Neural crest cell (in vitro differentiated cells): ENCODE measurements at places on chromosomes 2 and 18. TPM values are rescaled to one million over a fixed set of nuclear protein-coding genes. Genes with fewer than 3 reads are reported as not detected.

The RTP5 gene
- not detected in 2 replicates for total RNA-seq

DNA sequence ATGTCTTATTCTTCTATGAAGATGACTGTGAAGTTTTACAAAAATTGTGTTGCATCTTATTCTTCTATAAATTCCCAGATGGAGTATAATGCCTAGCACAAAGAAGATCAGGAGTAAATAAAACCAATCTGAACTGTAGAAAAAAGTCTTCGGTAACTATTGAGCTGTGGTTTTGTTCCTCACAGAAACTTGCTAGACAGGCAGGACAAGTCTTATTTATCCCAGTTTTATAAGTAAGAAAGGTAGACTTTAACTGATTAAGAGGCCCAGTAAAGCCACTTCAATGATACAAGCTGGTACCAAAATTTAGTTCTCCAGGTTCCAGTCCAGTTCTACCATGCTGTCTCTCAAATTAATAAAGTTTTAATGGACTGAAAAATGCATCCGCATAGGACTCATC lies 526.7 kb upstream of the SETBP1 start:
- H3K4me1 ChIP-seq: no peaks in the 10 kb centered on the region
- no peaks in the 10 kb centered on the region for H3K27me3 ChIP-seq
- H3K27ac ChIP-seq: no peak overlapping the region
- H3K4me3 ChIP-seq: no peak overlapping the region
- no peak for DNase-seq

DNA sequence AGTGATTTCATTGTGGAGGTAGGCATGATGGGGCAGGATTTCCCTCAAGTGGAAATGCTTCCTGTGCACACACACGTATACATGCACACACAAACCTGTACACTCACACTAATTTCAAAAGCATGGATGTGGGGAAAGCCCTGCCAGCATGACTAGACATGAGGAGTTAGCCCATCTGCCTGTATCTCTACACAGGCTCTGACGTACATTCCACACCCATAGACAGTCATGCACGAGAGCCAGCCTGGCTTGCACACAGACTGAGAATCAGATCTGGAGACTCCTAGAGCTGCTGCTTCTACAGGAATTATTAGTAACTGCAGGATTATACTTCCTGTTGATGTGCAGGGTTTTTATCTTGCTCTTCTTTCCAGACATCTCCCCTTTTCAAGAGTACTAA lies 27.3 kb upstream of the NFU1 start:
- peaks cover 10% of the 10 kb centered on the region for H3K36me3 ChIP-seq
- H3K27me3 ChIP-seq: no peaks in the 10 kb centered on the region
- no peak for DNase-seq
- no peaks in the 10 kb centered on the region for H3K4me1 ChIP-seq
- no peak overlapping the region for H3K4me3 ChIP-seq

DNA sequence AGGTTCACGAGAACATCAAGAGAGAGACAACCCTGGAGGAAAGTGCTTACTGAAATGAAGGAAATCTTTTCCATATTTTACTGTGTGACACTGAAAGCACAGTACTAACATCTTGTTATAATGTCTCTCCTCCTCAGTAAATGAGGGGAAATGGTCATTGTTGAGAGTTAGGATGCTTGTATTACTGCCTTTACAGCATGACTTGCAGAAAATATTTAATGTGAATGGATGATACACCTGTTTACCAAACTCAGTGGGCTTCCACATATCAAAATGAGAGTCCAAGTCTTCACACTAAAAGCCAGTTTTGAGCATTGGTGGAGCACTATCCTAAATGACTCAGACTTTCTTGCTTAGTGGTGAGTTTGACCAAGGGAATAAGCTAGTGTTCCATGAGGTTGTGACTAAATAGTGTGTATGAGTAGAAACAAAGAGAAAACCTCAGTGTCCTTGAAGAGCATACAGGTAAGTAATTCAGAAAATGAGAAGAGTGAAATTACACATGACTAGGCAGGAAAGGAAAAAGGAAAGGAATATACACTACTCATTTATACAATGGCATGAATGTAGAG lies 930.7 kb upstream of the CELF4 start:
- H3K27ac ChIP-seq: no peak overlapping the region
- no peaks in the 10 kb centered on the region for H3K36me3 ChIP-seq
- no peaks in the 10 kb centered on the region for H3K27me3 ChIP-seq
- H3K4me3 ChIP-seq: no peak overlapping the region
